ENCODE measurements at places on chromosomes 1 and 21. TPM values are rescaled to one million over a fixed set of nuclear protein-coding genes. Genes with fewer than 3 reads are reported as not detected.

PRKAA2 gene
- 13.2 TPM for total RNA-seq

DNA sequence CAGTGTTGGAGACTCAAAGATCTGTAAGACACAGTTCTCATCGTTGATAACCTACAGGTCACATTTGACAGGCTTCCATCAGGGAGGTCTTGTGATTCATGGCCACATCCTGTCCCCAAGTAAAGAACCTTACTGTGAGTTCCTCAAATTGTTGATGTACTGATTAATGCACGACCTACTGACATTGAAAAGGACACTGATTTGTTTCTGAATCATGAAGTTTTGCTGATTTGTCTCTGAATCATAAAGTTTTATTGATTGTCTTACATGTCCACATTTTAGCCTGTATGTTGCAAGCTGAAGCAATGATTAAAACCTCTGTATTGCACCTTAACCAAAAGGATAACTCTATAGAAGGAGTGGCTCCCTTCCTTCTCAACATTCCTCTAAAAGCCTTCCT, 476.3 kb upstream of the RUNX1 start:
- H3K27ac ChIP-seq = no peak overlapping the region
- peaks cover 20% of the 10 kb centered on the region for H3K4me1 ChIP-seq
- H3K4me3 ChIP-seq = no peak overlapping the region
- no peaks in the 10 kb centered on the region for H3K36me3 ChIP-seq
- peaks cover 11% of the 10 kb centered on the region for H3K27me3 ChIP-seq
- no peak for DNase-seq

DNA sequence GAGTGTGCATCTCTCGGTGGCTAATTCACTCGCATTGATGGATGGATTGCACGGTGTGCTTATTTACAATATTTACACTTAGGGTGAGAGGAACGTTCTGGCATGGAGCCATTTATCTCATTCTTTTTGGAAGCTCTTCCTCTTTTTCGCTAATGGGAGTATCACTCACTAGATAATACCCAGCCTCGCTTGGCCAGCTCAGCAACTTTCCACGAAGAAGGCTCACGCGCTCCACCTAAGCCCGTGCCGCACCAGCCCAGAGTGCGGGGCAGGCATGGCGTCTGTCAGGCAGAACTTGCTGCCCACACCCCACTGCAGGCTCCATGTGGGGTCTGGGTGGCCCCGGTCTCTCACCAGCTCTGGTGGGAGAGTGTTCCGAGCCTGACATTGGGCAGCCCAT, 484.9 kb downstream of the NPHP4 start:
- DNase-seq = no peak
- no peaks in the 10 kb centered on the region for H3K27me3 ChIP-seq
- no peaks in the 10 kb centered on the region for H3K36me3 ChIP-seq
- H3K4me1 ChIP-seq = no peaks in the 10 kb centered on the region
- H3K27ac ChIP-seq = no peak overlapping the region

- DNase-seq = no peak
- H3K27ac ChIP-seq = no peak overlapping the region
- no peak overlapping the region for H3K4me3 ChIP-seq
Measured at GRCh38 chr1:29900712-29901111, 664.4 kb downstream of the PTPRU start.

CAP1 gene
- total RNA-seq = 260 TPM

GRCh38 chr1:6850537-6850936, 65.3 kb downstream of the CAMTA1 start:
- no peaks in the 10 kb centered on the region for H3K4me1 ChIP-seq
- peaks cover 21% of the 10 kb centered on the region for H3K36me3 ChIP-seq
- no peak for DNase-seq
- H3K4me3 ChIP-seq = no peak overlapping the region
- H3K27me3 ChIP-seq = no peaks in the 10 kb centered on the region

LRRIQ3 gene
- total RNA-seq = 1.5 TPM

CAMK2N1 gene
- total RNA-seq = 13.4 TPM

GRCh38 chr1:162502928-162503327, 5.3 kb downstream of the UHMK1 start:
- no peak for DNase-seq
- H3K27ac ChIP-seq = no peak overlapping the region
- H3K27me3 ChIP-seq = no peaks in the 10 kb centered on the region

ETS2 gene
- total RNA-seq = 95.5 TPM

- H3K4me1 ChIP-seq = peaks cover 3% of the 10 kb centered on the region
- no peak overlapping the region for H3K27ac ChIP-seq
- peak overlapping the region; percentile 67 for H3K4me3 ChIP-seq
Measured at GRCh38 chr1:24322470-24323177, 3.5 kb downstream of the GRHL3 start.

DNA sequence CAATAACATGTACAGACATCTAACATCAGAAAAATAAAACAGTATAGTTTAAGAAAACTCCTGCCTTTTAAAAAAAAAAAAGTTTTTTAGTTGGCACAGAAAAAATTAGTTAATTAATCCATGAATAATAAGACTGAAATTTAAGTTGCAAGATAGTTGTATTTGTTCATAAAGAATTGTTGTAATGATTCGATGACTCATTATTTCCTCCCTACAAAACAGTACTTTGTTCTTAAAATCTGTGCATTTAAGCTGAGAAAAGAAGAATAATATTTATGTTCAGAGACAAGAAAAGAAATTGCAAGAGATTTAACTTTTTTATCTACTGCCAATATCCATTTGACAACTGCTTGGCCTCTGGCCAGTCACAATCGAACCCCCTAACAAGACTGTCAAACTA, 894.7 kb downstream of the ADGRL2 start:
- no peaks in the 10 kb centered on the region for H3K27me3 ChIP-seq
- H3K4me1 ChIP-seq = no peaks in the 10 kb centered on the region
- no peak overlapping the region for H3K27ac ChIP-seq
- no peak overlapping the region for H3K4me3 ChIP-seq

PRDM15 gene
- 10.2 TPM for total RNA-seq

RHBDL2 gene
- not detected for total RNA-seq

SPOCD1 gene
- 2.8 TPM for total RNA-seq

GRCh38 chr1:3776231-3776961, 3.8 kb downstream of the SMIM1 start:
- no peaks in the 10 kb centered on the region for H3K27me3 ChIP-seq
- DNase-seq = peak; percentile 43

GRCh38 chr1:12143631-12144155, 23.1 kb upstream of the TNFRSF1B start:
- no peaks in the 10 kb centered on the region for H3K4me1 ChIP-seq
- H3K27ac ChIP-seq = no peak overlapping the region
- H3K4me3 ChIP-seq = no peak overlapping the region
- H3K27me3 ChIP-seq = no peaks in the 10 kb centered on the region
- H3K36me3 ChIP-seq = no peaks in the 10 kb centered on the region
- no peak for DNase-seq

TTC13 gene
- 12.4 TPM for total RNA-seq

GRCh38 chr1:164767752-164768402, 208.9 kb downstream of the PBX1 start:
- H3K4me3 ChIP-seq = no peak overlapping the region
- DNase-seq = no peak
- peaks cover 10% of the 10 kb centered on the region for H3K4me1 ChIP-seq
- no peaks in the 10 kb centered on the region for H3K27me3 ChIP-seq
- H3K36me3 ChIP-seq = no peaks in the 10 kb centered on the region
- no peak overlapping the region for H3K27ac ChIP-seq

GRCh38 chr1:117150316-117150715, 28.8 kb upstream of the TRIM45 start:
- no peak overlapping the region for H3K27ac ChIP-seq
- H3K27me3 ChIP-seq = no peaks in the 10 kb centered on the region
- H3K4me1 ChIP-seq = no peaks in the 10 kb centered on the region
- no peak overlapping the region for H3K4me3 ChIP-seq
- H3K36me3 ChIP-seq = no peaks in the 10 kb centered on the region

- peaks cover 9% of the 10 kb centered on the region for H3K36me3 ChIP-seq
- peak overlapping the region; percentile 80 for H3K27ac ChIP-seq
- H3K27me3 ChIP-seq = no peaks in the 10 kb centered on the region
- peaks cover 9% of the 10 kb centered on the region for H3K4me1 ChIP-seq
- H3K4me3 ChIP-seq = peak overlapping the region; percentile 89
- DNase-seq = no peak
Measured at GRCh38 chr1:44354268-44354839, 703 bp downstream of the ERI3 start.

- H3K4me1 ChIP-seq = no peaks in the 10 kb centered on the region
- peaks cover 68% of the 10 kb centered on the region for H3K27me3 ChIP-seq
- no peaks in the 10 kb centered on the region for H3K36me3 ChIP-seq
- no peak within 1 kb of the TSS for H3K4me3 ChIP-seq
- H3K27ac ChIP-seq = no peak within 1 kb of the TSS
- DNase-seq = peak; percentile 71
Measured at GRCh38 chr1:160081261-160081936, at the start of gene KCNJ9. Gene KCNJ9 (plus strand): TSS chr1:160081538. CDS start chr1:160084031, 2,493 bp downstream.

DNA sequence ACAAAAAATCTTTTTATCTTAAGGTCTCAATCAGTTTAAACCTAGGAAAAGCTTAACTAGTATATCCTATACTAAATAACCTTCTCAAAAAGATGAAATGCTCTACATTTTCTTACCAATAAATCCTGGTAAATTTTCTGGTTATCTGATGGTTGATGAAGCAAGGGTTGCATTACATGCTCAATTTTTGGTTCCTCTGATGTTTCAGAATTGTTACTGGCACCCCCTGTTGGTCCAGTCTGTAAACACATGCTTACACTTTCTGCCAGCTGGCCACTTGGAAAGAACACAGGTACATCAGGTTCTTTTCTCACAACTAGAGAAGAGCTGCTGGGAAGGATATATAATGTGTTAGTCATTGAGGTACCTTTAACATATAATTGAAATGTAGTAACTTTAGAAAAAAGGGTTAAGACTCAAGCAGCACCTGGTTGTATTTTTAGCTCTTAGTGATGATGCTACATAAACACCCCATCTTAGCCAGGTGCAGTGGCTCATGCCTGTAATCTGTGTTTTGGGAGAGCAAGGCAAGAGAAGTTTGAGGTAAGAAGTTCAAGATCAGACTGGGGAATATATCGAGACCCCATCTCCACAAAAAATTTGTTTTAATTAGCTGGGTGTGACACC, 30.9 kb upstream of the TAL1 start:
- peak; percentile 85 for DNase-seq
- H3K27me3 ChIP-seq = no peaks in the 10 kb centered on the region
- peaks cover 84% of the 10 kb centered on the region for H3K36me3 ChIP-seq

FABP3 gene
- 3.3 TPM for total RNA-seq

- H3K36me3 ChIP-seq = no peaks in the 10 kb centered on the region
- no peak overlapping the region for H3K4me3 ChIP-seq
- H3K4me1 ChIP-seq = peaks cover 9% of the 10 kb centered on the region
- peak; percentile 96 for DNase-seq
- no peak overlapping the region for H3K27ac ChIP-seq
Measured at GRCh38 chr1:235093696-235094592, 34.7 kb downstream of the TOMM20 start.

DNA sequence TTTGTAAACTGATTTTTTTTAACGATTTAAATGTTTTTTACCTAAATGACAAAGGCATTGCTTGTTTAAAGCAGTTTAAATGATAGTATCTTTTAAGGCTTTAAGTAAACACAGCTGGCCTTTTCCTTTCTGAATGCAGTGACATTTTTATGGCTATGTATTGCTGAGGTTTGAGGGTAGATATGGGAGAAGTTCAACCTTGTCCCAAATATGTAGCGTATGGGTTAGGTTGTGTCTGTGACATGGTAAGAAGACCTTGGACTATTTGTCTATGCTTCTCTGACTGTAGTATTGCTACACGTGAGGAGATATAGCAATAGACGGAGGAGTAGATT, 32.5 kb downstream of the PKNOX1 start:
- no peak overlapping the region for H3K4me3 ChIP-seq
- peaks cover 30% of the 10 kb centered on the region for H3K36me3 ChIP-seq
- no peak overlapping the region for H3K27ac ChIP-seq
- H3K4me1 ChIP-seq = peaks cover 11% of the 10 kb centered on the region
- DNase-seq = no peak

- H3K4me1 ChIP-seq = no peaks in the 10 kb centered on the region
- H3K36me3 ChIP-seq = no peaks in the 10 kb centered on the region
- H3K27ac ChIP-seq = no peak overlapping the region
- no peak for DNase-seq
Measured at GRCh38 chr21:14889080-14889810, 175.6 kb downstream of the NRIP1 start.

DNA sequence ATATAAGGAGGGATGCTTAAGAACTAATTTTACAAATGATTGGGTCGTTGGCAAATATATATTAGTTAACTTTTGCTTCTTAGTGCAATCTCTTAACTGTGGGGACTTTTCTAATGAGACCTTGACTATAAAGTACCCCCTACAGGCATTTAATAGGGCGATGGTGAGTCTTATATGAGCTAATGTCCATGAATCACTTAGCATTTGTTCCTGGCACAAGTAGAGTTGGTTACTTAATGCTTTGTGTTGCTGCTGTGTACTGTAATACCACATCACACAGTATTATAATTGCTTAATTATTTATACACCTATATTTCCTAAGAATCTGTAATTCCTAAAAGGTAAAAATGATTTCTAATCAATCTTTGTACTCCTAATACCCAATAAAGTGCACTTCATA, 25.3 kb upstream of the TMCO1 start:
- no peaks in the 10 kb centered on the region for H3K36me3 ChIP-seq
- DNase-seq = no peak
- H3K27ac ChIP-seq = no peak overlapping the region
- peaks cover 5% of the 10 kb centered on the region for H3K4me1 ChIP-seq

MIGA1 gene
- 7.3 TPM for total RNA-seq

ERICH3 gene
- not detected for total RNA-seq

F13B gene
- not detected for total RNA-seq

GRCh38 chr1:183093786-183094298, 70.6 kb downstream of the LAMC1 start:
- H3K4me3 ChIP-seq = no peak overlapping the region
- H3K27me3 ChIP-seq = no peaks in the 10 kb centered on the region
- H3K36me3 ChIP-seq = no peaks in the 10 kb centered on the region
- H3K4me1 ChIP-seq = no peaks in the 10 kb centered on the region

DNA sequence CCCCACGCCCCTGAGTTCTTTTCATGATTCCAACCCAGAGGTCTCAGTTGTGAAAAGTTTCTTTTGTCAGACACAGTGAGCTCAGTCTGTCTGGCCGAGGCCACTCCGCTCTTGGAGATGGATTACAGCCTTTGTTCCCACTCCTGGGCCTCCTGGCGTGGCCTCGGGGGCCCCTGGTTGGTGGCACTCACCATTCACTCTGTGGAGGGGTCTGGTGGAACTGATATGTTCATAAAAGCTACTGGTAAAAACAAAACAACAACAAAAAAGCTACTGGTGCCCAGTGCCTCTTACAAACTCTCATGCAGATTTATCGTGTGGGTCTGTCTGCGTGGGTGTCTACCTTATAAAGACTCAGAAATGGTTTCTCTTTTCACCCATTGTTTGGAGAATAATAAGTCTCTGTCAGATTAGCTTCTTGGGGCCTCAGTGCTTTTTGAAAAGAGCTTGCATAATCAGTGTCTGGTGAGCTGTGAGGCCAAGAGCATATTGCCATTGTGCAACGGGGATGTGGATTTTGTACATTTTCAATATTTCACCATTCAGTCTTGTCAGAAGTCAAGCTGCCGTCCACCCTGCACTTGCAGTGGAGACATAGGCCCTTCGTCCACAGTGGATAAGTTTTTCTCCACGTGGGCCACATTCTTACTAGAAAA, 86.7 kb downstream of the GALNT2 start:
- no peaks in the 10 kb centered on the region for H3K27me3 ChIP-seq
- H3K4me1 ChIP-seq = no peaks in the 10 kb centered on the region
- no peaks in the 10 kb centered on the region for H3K36me3 ChIP-seq
- no peak for DNase-seq
- H3K27ac ChIP-seq = peak overlapping the region; percentile 100

- no peaks in the 10 kb centered on the region for H3K36me3 ChIP-seq
- peak; percentile 55 for DNase-seq
- no peaks in the 10 kb centered on the region for H3K4me1 ChIP-seq
- no peak overlapping the region for H3K27ac ChIP-seq
Measured at GRCh38 chr1:33886496-33886895, 22.6 kb downstream of the HMGB4 start.

DYNLT4 gene
- total RNA-seq = not detected
